ENCODE measurements at places on chromosomes 2 and 18.

DNA sequence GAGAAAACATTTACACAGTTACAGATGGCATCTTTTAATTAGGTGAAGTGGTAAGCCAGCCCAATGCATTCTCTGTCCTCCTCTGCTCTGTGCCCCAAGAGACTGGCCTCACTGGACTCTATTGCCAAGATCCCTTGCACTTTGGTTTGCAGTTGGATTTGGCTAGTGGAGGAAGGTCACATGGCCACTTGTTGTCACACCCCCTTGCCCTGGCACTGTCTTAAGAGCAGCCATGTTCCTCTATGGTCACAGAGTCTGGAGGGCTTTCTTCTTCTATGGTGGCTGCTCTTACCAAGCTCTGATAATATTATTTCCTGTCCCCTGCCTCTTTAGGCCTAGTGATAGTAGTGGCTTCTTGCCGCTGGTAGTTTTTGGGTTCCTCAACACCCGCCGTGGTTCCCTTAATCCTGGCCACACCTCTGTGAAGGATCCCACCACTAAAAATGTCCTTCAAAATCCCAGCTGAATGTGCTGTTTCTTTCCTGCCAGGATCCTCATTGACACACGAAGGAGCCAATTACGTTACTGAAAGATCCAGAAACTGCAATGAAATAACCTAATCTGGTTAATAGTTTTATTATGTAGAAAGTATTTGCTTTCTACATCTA is 111.1 kb downstream of the CDC42EP3 start:
- no peak for DNase-seq

DNA sequence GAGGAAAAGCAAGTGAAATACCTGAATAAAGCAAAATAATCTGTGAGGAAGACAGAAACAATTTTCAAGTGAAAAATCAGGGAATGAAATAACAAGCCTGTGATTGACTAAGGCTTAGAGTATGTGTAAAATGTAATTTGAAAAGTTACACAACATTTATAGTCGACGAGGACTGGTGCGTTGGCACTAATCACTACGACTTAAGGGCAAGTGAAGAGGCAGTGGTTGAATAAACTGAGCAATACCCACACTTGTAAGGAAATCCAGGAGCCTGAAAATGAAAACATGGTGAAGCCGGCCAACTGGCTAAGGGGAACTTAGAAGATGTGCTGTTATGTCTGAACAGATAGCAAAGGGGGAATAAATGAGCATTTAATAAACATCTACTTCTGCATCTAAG is 13.4 kb downstream of the DOK1 start:
- DNase-seq, result no peak

GRCh38 chr18:78977637-78978348 is 1.8 kb upstream of the SALL3 start:
- no peak for DNase-seq

- no peak for DNase-seq
Observed at GRCh38 chr2:8682719-8683667, 1.1 kb downstream of the ID2 start.

DNA sequence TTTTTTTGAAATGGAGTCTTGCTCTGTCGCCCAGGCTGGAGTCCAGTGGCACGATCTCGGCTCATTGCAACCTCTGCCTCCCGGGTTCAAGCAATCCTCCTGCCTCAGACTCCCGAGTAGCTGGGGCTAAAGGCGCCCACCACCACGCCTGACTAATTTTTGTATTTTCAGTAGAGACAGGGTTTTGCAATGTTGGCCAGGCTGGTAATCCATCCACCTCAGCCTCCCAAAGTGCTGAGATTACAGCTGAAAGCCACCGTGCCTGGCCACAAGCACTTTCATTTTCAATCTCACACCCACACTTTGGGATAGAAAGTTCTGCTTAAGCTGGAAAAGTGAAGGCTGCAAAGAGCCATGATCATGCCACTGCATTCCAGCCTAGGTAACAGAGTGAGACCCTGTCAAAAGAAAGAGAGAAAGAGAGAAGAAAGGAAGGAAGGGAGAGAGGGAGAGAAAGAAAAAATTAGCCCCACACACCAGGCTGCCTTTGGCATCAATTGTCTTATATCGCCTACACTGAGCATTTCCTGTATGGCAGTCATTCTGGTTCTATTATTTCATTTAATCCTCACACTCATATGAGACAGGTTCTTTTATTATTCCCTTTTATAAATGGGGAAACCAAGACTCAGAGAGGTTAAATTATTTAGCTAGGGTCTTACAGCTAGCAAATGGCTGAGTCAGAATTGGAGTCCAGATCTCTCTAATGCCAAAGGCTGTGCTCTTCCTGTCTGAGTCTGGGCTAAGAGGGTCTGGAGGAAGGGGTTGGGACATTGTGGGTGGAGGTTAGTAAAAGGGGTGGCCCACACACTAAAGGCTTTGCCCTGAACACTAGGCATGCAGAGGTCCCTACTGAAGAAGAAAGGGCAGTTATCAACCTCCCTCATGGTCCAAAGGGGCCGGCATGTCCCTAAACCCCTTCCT is 37.9 kb upstream of the PKDCC start:
- DNase-seq, result no peak

GRCh38 chr2:235319095-235319494 is 174.7 kb upstream of the AGAP1 start:
- DNase-seq, result no peak

DNA sequence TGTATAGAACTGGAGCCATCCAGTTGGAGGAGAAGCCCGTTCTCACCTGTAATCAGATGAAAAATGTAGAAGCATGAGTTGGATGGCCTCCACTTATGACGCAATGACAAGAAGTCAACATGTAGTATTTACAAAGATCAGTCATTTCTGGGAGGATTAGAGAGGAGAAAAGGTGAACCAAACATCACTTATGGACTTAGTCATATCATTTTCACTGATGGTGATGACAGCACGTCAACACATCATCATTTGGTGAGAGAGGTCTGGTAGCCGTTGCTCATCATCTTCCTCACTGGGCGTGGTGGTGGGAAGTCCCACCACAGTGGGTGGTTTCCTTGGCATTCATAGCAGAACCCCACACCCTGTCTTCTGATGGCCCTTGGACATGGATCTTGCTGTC is 264.2 kb upstream of the EPAS1 start:
- no peak for DNase-seq

GRCh38 chr2:96264656-96265348 is 995 bp downstream of the TMEM127 start:
- no peak for DNase-seq

DNA sequence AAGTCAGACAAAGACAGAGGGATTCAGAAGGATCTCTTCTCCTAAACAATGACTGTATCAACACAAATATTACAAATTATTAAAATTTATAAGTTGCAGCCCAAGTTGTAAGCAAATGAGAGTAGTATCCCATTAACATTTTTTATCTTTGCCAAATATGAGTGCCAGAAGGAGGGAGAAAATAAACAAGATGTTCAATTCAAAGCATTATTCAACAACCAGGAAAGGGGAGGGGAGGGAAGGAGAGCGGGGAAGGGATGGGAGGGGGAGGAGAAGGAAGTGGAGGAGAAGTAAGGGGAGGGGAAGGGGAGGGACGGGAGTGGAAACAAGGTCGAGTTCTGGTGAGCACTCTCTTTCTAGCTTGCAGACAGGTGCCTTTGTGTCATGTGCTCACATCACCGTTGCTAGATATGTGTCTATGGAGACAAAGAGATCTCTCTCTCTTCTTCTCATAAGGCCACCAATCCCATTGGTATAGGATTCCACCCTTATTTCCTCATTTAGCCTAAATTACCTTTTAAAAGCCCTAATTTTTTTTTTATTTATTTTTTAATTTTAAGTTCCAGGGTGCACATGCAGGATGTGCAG is 679.6 kb upstream of the CHAC2 start:
- DNase-seq, result no peak

- no peak for DNase-seq
Observed at GRCh38 chr2:176814274-176814673, 398.3 kb upstream of the HNRNPA3 start.

GRCh38 chr2:88236666-88237065 is 66.5 kb downstream of the THNSL2 start:
- DNase-seq, result no peak

- DNase-seq, result no peak
Observed at GRCh38 chr2:192072778-192073177, 122.0 kb downstream of the TMEFF2 start.

GRCh38 chr18:63147973-63148372 is 171.6 kb downstream of the BCL2 start:
- no peak for DNase-seq

- DNase-seq, result no peak
Observed at GRCh38 chr2:36348721-36349120, 6.9 kb upstream of the CRIM1 start.

DNA sequence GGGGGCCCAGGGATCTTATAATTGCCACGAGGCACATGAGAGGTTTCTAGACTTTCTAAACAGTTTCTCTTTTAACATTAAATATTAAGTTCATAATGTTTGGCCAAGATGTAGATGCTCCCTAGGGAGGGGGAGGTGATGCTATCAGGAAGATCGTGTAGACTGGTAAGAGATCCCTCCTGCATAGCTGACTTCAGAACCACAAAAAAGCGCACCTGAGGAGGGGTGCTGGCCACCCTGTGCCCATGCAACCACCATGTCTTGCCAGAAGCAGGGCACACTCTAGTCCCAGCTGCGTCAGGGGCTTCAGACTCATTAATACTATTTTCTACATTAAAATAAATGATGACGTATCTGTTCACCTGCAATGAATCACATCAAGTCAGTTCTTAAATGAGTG is 103.4 kb upstream of the SLC35G4 start:
- no peak for DNase-seq

DNA sequence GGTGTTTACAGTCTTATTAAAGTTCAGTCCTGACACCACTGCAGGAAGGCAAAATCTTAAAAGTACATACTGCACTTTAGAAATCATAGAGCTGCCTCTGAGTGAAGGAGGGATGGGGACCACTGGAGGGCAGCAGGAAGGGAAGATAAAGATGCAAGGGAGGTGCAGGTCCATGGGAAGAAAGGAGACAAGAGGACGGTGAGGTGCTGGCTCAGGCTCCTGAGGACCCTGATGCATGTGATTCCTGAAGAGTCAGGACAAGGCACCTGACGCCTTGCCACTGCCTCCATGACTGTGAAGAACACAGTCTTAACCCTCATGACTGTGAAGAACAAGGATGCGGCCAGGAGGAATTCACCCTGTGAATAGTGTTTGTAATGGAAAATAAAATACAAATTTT is 116.2 kb upstream of the NPAS2 start:
- no peak for DNase-seq

- DNase-seq, result no peak
Observed at GRCh38 chr2:3145471-3146021, 232.1 kb downstream of the EIPR1 start.

DNA sequence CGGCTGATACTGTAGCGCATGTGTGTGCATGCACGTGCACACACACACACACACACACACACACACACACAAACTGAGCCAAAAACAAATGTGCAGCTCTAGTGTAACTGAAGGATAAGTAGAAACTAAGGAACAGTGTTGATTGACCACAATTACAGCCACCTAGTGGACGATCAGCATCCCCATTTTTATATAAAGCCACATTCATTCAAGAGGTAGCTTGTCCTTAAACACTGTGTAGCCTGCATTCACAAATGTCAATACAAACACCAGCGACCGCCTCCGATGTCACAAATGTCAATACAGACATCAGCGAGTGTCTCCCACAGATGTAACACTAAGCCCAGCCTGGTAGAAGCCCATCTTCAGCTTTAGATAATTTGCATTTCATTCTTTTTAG is 167.4 kb downstream of the PTGR3 start:
- no peak for DNase-seq

GRCh38 chr2:119483896-119484718 is 40.2 kb downstream of the SCTR start:
- no peak for DNase-seq

DNA sequence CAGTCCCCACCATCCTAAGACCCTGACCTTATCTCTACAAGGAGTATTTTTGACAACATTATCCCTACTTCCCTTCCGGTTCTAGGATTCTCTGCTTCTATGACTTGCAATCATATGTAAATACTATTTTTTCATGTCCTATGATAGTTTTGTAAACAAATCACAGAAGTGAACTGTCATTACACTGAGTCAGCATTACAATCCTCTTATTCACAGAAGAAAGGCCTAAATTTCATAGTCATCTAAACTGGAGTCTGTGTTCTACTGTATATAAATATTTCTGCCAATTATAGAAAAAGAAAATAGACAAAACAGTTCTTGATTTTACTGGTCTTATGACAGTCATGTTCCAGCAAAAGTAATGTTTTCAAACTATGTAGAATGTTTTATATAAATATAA is 265.1 kb downstream of the NCKAP5 start:
- DNase-seq, result no peak

DNA sequence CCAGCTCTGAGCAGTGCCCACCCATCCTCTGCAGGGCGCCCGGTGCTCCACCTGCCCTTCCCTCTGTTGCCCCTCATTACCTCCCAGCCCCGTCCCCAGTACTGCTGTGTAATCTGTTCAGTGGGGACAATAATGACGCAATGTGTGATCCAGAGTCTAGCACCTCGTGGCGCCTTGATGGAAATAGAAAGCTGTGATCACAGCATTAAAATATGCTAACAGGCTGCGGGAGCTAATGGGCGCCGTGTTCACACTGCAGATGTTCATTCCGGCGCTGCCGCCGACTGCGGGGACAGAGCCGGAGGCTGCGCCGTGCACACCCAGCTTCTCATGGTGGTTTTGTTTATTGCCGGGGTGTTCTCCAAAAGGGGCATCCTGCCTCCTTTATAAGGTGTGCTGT is 235.2 kb downstream of the LDLRAD4 start:
- no peak for DNase-seq

- DNase-seq, result no peak
Observed at GRCh38 chr2:207151048-207151447, 14.7 kb downstream of the KLF7 start.

DNA sequence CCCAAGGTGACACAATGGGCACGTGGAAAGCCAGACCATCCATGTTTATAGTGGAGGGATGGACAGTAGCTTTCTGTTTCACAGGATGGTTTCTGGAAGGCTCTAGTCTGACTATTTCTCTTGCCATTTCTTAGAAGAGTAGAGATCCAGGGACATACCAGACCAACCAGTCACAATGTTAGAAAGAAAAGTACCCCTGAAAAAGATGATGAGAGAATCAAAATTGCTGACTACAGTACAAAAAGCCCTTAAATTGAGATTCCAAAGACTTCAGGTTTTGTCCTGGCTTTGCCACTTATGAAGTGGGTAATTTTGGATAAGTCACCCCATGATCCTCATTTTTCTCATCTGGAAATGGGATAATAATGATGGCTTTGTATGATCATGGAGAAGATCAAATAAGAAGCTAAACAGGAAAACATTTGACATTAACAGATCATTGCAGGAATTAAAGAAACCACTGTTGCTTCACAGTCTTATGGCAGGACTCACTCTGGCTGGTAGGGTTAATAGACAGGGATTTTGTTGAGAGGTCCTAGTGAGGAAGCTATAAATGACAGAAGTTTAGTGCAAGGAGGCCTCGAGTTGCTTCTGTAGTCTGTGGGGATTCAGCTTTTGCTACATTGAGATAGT is 386.0 kb downstream of the IRS1 start:
- DNase-seq, result no peak

DNA sequence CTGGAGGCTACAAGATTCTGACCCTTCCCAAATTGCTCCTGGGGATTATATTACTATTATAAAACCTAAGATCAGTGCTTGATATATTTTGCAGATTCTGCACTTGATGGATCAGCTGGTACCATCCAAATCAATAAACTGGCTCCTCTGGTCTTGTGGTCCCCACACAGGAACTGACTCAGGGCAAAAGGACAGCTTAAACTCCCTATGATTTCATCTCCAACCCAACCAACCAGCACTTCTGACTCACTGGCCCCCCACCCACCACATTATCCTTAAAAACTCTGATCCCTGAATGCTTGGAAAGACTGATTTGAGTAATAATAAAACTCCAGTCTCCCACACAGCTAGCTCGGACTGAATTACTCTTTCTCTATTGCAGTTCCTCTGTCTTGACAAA is 82.1 kb downstream of the TMEM163 start:
- no peak for DNase-seq
